ENCODE measurements at places on chromosomes 5 and 9.

DNA sequence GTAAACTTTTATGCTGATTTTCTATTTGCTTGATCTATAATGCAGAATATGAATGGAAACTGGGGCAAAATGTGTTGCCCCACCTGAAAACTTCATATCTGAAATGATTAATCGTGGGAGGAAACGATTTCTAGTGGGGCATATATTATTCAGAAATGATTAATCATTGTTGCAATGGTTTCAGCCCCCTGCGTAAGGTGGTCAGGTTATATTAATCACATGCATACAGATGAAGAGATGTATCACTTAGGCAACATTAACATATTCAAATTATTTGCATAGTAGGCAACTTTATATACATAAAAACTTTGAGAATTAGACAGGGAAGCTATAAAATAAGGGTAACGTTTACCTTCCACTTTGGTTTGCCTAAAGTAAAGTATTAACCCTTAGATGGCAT, 49.8 kb downstream of the LSM11 start:
- DNase-seq = no peak

DNA sequence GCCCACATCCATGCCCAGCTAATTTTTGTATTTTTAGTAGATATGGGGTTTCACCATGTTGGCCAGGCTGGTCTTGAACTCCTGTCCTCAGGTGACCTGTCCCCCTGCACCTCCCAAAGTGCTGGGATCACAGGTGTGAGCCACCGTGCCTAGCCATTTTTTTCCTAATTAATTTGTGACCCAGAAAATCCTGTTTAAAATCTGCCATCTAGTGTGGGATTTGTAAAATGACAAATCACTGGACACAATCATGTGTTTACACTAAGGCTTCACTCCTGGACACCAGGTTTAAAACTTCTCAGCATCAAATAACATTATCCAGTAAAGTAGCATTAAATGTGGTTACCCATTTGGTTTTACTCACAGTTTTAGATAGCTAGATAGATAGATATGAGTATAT, 18.6 kb upstream of the KDM4C start:
- no peak for DNase-seq

GRCh38 chr9:27117489-27118135, 8.6 kb downstream of the TEK start:
- no peak for DNase-seq

- DNase-seq = no peak
Observed at GRCh38 chr5:95959051-95959887, 2.4 kb downstream of the ELL2 start.

- no peak for DNase-seq
Observed at GRCh38 chr5:131999441-132000240, 11.8 kb downstream of the ACSL6 start.

DNA sequence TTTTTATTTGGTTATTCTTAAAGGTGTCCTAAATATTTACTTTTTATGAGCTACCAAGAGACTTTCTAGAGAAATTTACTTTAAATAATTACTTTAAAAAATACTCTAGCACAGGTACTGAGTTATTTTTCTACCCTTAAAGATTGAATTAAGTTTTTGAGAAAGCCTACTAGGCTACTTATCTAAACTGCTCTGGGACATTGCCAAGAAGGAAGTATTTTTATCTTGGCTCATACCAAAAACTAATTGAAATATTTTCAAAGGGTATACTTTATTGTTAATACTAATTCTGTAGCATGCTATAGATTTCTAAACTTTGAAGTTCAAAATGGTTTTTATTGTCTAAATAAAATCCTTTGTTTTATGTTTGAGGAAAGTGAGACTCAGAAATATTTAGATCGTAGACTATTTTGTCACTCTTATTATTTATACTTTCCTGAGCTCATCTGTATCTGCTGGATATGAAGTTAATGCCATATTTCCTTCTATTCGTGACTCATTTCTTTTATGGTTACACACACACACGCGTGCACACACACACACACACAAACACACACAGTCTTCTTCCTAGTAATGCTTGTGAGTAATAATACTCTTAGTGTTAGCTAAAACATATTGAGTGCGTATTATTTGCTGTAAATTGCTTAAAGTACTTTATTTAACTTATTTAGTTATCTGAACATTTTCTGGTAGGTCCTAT, 89.5 kb downstream of the MAN2A1 start:
- DNase-seq = no peak

DNA sequence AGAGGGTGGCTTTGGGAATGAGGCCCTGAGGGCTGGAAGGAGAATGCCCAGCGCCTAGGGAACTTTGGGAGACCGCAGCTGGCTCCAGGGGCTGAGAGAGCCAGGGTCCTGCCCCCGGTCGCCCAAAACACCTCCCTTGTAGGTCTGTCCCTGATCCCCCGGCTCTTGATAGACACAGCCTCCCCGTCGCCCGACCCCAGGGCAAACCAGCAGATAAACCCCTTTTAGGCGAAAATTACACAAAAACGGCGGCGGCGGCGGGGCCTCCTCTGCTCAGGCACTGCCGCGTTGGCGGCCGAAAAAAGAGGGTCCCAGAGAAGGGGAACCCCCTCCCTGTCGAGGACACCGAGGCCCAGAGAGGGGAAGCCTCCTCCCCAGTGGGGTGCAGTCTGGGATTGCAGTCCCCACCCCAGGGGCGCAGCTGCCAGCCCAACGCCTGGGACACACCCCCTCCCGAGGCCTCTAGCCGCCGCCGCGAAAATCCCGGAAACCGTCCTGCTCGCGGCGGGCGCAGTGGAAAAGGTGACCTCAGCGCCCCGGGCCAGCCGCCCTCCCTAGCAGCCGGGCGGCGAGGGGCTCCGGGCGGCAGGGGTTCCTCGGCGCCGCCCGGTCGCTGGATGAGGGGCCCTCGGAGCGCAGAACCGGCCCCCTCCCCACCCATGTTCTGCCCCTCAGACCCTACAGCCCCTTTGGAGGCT, 3.1 kb upstream of the BARX1 start:
- no peak for DNase-seq

DNA sequence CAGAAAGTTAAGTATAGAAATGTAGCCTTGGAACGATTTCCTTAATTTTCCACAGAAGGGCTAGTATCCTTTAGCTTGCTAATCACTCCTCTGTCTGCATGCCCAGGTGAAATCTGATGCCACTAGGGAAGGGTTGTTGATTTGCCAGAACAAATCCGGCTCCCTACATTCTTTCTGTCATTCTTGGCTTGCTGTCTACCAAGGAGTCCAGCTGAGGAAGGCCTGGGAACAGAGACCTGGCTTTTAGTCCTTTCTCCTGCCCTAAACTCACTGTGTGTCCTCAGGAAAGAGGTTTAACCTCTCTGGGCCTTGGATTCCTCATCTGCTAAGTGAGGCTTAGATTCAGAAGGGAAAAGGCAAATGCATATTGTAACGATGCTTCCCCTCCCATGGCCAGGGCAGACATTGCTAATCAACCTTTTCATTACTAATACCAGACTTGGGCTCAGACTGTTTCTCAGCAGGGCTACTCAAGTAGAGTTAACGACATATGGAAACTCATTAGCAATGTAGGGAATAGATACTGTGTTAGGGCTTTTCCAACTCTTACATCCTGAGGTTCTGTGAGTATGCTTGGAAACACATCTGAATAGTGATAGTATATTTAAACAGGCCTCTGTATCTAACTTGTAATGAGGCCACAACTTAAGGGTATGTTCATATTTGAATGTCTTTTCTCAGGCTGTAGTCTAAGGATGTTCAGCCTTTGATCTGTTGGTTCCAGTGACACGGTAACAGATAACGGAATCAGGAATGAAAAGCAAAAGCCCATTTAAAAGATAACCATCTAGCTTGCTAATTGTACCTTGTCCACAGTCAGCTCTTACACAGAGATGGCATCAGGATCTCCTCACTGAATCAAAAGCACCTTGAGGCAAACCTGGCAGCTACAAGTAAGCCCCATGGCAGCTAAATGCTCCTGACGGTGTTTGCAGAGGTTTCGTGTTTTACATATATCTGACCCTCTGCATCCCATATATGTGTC, 4.1 kb downstream of the GALNT10 start:
- no peak for DNase-seq

- no peak for DNase-seq
Observed at GRCh38 chr5:177524941-177525655, 8.3 kb upstream of the DDX41 start.

- peak; percentile 51 for DNase-seq
Observed at GRCh38 chr5:1140171-1140817, 28.4 kb upstream of the SLC12A7 start.

- DNase-seq = no peak
Observed at GRCh38 chr9:32969270-32969669, 32.2 kb downstream of the APTX start.

DNA sequence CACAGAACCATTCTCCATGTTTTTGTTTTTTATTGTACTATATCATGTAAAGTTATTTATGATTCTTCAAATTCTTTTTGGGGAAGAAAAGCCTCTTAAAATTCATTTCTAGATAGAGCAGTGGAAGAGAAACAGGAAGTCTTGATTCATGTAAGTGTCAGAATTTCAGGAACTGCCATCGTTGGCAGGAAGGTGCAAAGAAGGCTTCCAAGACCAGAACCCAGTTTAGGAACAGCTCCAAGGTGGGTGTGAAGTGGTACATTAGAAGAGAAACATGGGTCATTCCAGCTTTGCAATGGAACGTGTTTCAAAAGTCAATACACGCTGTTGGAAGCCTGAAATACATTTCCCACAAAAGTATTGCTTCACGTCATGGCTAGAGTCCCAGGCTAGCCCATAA, 14.8 kb downstream of the SAXO1 start:
- DNase-seq = no peak

DNA sequence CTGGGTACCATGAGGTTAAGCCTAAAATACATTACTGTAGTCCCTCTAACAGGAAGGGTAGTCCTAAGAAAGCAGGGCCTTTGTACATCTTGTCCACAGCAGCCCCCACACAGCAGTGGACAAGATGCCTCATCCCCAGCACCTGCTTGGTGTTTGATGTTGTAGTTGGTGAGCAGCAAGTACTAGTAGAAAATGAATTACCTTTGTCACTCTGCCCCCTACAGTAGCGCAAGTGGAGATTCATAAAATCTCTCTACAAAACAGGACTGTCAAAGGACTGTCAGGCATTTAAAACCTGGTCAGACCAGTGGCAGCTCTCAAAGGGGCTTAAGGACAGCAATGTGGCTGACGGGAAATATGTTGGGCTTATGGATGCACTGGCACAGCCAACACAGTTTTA, 122.5 kb downstream of the TMEM174 start:
- no peak for DNase-seq

DNA sequence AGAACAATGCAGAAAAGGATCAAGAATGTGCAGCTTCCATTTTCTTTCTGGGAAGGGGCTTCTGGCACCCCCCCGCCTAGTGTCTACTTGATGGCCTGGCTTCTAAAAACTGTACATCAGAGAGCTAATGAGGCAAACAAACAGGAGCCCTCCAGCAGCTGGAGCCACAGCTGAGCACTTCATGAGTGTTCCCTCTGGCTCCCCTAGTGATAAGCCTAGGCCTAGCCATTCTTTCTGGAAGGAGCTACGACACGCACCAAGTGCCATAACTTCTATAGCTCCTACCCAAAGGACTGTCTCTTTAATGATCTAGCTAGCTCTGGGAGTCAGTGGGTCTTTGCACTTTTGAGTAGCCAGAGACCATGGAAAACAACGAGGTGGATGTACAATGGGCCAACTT, 66.1 kb downstream of the DNAH5 start:
- DNase-seq = no peak
